Left renal cortex interstitium (tissue), 4 donors: ENCODE measurements at places on chromosomes 7 and 10. TPM values are rescaled to one million over a fixed set of nuclear protein-coding genes. Genes with fewer than 3 reads are reported as not detected.

Gene FRMPD2
- 0.95 TPM for polyA plus RNA-seq

Gene ATOH7
- 1.8 TPM for polyA plus RNA-seq

Gene MSMB
- not detected for polyA plus RNA-seq

DNA sequence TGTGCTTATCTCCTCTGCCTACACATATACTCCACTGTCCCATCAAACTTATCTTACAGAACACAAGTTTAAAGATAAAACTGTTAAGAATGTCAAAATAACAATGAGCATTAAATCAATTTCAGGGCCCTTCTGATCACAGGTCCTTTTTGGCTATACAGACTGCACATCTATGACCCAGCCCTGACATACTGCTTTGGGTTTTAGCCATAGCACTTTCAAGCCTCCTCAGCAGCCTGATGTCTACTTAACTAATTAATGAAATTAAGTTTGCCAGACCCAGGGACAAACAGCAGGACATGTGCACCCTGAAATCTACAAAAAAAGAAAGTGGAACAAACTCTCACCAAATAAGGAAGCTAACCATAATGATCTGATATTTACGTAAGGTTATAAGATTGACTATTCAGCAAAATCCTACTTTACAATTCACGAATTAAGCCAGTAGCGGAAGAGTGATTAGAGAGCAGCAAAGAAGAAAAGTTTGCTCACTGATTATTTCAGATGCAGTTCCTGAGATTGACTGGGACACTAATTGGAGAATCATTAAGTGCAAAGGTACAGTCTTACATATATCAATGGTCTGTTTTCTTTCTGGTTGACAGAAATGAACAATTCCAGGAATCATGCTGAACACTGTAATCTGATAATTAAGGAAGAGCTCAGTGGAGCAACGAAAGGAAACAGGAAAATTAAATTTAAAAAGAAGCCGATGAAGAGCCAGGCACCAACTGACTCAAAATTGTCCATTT, 669.3 kb upstream of the LRRN3 start:
- DNase-seq: no peak

GRCh38 chr7:142906643-142907042, 21.1 kb upstream of the TRPV6 start:
- DNase-seq: no peak

DNA sequence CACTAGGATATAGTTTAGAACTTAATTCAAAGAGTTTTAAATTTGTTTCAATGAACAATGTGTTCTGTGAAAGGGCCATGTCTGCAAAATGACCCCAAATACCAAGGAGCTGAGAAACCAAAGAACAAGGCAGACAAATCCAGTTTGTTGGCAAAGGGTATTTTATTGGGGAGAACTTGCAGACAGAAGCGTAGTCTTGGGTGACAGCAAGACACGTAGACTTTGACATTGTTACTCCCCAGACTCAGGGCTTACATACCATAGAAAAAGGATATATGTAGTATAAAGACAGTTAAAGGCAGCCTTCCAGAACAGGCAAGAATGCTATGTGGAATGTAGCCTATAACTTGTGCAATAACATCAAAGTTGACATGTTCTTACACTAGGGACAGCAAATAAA, 95.0 kb upstream of the TAS2R16 start:
- DNase-seq: no peak

DNA sequence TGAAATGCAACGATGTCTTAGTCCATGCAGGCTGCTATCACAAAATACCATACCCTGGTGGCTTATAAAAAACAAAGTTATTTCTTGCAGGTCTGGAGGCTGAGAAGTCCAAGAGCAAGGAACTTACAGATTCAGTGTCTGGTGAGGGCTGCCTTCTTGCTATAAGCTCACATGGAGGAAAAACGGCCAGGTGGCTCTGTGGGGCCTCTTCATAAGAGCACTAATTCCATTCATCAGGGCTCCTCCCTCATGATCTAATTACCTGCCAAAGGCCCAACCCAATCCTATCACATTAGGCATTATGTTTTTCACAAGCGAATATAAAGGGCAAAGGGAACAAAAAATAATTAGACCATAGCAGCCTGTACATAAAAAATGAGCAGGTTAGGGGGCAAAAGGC, 35.4 kb downstream of the PAPSS2 start:
- no peak for DNase-seq

- DNase-seq: no peak
Measured at GRCh38 chr7:1458683-1459511, at the start of gene MICALL2. TSS of gene MICALL2 (minus strand) at chr7:1459470. CDS start at chr7:1459326, 144 bp downstream.

DNA sequence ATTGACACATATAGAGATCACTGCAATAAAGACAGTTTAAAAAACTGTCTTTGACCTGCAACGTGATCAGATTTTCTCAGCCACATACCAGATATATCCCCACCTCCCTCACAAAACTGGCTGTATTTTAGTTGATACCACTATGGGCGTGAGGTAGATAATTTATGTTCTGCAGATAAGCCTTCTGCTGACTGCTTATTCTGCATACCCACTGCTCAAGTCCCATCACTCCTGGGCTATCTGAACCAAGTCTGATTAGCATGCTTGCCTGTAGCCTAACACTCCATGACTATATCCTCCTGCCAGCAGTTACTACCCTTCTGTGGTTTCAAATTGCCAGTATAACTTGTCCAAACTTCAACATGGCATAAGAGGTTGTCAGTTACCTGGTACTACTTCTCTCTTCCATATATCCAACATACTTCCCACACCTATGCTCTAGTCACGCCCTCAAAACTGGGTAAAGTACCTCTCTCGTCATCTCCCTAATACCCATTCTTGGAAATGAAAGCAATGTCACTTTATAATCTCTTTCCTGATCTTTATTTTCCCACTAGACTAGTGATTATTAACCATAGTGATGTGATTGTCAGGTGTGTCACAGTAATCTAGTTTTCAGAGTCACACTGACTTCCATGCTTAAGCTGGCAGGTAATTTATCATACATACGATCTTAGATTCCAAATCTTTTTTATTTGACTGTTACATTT, 70.7 kb downstream of the MALSU1 start:
- DNase-seq: no peak

DNA sequence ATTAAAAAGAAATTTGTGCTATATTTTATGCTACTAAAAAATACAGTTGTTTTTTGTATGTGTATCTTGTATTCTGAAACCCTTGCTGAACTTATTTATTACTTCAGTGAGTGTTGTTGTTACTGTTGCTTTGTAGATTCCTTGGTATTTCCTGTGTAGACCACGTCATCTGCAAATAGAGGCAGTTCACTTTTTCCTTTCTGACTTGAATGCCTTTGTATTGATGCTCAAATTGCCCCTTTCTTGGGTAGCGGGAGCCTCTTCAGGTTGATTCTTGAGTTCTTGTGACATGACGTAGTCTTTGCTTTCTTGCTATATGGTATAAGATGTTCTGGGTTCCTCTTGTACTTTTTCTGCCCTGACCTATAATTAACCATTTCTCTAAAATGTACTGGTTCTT, 504.1 kb downstream of the SDK1 start:
- no peak for DNase-seq

DNA sequence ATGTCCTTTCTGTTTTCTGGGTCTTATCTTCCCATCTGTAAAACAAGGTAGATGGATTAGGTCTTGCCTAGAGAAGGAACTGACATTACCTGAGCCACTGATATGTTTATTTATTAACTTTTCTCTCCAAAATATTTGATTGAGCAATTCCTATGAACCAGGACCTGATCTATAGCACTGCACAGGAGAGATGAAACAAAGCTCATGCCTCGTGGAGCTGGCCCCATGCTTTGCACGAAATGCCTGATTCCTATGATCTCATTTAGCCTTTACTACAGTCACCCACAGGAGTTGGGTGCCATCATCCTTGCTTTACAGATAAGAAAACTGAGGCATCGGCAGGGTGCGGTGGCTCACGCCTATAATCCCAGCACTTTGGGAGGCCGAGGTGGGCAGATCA, 48.2 kb upstream of the ZMIZ1 start:
- DNase-seq: no peak

GRCh38 chr7:101233907-101234547, 3.6 kb downstream of the CLDN15 start:
- DNase-seq: no peak

GRCh38 chr7:93516834-93517233, 57.7 kb downstream of the CALCR start:
- no peak for DNase-seq

DNA sequence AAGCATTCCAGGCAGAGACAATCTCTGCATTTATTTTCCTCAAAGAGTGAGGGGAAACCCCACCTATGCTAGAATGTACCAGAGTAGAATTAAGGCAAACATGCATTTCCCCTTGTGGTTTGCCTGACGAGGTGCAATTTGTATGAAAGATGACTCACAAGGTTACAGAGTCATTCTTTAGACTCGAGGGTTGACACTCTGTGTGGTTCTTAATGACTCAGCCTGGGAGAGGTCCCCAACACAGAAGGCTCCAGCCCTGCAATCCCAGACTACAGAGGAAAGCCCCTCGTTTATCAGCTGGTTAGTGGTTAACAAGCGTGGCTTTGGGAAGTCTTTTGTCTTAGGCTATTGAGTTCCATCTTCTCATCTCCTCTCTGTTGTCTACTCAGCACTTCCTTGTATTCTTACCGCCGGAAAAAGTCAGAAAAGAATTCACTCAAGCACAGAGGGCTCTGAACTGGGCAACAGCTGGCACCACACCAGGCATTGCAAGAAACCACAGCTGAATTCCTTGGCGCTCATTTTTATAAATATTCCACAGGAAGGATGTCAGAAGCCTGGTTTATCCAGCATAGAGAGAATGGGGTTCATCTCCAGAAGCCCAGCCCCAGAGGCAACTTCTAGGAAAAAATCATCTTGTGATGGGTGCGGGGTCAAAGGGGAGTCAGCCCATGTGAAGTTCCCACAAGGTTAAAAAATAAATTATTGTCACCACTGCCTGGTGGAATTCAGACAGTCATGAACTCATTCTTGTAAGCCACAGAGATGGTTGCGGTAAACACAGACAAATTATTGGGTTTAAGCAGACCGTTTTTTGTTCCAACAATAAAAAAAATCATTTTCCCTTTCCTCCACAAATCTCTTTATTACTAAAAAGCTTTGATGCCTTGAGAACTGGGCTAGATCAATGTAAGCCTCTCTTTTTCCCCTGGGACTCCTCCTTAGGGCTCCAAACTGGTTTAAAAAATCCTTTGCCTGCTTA, 24.5 kb upstream of the SVIL start:
- DNase-seq: no peak

- DNase-seq: no peak
Measured at GRCh38 chr10:34286136-34286739, 528.9 kb downstream of the PARD3 start.

- peak; percentile 4 for DNase-seq
Measured at GRCh38 chr7:83415840-83416239, 233.1 kb downstream of the SEMA3E start.

DNA sequence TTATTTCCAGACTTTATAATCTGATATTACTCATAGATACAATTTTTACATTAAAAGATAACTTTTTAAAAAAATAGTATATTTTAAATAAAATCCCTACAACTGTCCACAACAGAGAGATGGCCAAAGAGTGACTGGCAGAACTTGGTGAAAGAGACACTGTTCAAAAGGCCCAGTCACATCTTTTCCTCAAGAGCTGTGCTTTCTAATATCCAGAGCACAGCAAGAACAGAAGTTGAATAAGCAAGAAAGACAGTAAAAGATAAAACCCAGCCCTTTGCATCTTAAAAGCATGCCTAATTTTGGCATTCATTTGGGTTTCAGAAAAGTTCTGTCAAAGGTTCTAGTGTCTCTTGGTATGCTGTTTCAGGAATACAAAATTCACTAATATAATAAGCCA, 6.9 kb downstream of the WASL start:
- DNase-seq: no peak

DNA sequence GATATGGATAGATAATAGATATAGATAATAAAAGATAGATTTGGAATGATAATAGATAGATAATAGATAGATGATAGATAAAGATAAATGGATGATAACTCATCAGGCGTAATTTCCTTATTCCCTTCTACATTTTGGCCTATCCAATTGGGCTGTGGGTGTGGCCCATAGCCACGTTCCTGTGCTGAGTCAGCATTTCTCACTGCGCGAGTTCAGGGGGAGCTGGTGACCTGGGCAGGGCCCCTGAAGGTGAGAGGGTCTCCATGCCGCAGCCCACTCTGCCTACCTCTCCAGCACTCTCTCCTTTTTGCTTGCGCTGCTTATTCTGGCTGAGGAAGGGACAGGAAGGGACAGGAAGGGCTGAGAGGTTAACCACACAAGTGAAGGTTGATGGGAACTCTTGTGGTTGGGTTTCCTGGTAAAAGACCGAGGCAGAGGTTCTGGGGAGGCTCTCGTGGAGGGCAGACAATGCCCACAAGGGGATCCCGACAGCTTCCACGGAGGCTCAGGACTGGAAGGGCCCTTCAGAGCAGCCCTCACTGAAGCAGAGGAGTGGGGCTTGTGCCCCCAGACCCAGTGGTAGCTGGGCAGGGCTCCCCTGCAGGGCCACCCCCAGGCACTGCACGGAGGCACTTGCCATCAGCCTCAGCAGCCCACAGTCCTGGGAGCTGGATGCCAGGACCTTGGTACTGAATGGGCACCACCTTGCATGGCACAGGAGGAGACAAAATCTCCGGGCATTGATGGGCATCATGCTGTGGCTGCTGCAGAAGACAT, 247.3 kb upstream of the PITRM1 start:
- no peak for DNase-seq

DNA sequence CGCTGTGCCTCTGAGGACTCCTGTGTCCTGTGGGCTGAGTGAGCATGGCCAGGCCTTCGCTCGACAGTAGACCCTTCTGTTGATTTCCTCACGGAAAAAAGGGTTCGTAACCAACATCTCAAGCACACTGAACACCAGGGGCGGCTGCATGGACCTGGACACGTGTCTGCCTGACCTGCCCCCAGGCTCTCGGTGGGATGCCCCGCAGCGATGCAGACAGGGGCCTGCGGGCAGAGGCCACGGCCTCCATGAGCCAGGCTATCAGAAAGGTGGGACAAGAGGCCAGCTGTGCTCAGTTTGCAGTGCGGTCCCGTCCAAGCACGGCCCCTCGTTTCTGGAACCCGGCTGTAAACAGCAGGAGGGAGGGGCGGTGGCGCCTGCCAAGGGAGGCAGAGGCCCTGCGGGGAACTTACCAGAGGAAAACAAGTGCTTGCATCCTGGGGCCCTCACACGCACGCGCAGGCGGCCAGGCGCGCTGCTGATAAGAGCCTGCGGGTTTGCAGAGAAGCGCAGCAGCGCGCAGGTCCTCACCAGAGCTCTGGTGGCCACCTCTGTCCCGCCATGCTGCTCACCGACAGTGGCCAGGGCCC, 10.6 kb downstream of the GPR146 start:
- DNase-seq: no peak

- DNase-seq: no peak
Measured at GRCh38 chr7:82507976-82508677, 64.5 kb upstream of the CACNA2D1 start.

- no peak for DNase-seq
Measured at GRCh38 chr7:44974549-44974948, 4.3 kb downstream of the MYO1G start.
